HTR-8/SVneo (cell line): ENCODE measurements at places on chromosomes 2 and 18.

DNA sequence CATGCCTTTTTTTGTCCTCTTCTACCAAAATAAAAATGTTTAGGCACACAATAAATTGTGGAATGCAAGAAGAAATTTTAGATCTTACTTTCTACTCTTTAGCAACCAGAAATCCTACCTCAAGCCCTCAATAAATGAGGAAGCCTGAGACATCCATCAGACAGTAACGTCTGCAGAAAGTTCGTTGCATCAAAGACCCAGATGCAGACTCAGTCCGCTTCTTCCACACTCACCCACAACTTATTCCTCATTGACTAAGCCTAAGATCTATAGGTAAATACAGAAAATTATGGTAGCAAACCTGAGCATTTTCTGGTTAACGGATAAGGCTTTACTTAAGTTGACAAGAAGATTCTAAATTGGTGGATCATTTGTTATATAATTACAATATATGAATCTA lies 579.4 kb upstream of the ID2 start:
- DNase-seq = no peak

DNA sequence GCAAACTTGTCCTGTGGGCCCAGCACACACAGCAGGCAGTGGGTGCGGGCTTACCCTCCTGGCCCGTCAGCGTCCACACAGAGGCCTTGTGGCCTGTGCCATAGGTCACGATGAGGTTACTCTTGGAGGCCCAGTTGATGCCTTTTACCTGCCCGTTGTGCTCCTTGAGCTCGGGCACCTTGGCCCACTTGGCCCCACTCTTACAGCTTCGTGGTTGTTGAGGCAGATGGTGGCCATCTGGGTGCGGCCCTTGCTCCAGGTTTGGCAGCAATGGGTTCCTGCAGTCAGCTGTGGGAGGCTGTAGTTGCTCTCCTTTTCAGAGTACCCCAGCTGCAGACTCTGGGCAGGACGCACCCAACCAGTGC lies 45.5 kb upstream of the PTH2R start:
- DNase-seq = no peak

- DNase-seq = no peak
Observed at GRCh38 chr2:168971261-168971660, 59.9 kb downstream of the ABCB11 start.

DNA sequence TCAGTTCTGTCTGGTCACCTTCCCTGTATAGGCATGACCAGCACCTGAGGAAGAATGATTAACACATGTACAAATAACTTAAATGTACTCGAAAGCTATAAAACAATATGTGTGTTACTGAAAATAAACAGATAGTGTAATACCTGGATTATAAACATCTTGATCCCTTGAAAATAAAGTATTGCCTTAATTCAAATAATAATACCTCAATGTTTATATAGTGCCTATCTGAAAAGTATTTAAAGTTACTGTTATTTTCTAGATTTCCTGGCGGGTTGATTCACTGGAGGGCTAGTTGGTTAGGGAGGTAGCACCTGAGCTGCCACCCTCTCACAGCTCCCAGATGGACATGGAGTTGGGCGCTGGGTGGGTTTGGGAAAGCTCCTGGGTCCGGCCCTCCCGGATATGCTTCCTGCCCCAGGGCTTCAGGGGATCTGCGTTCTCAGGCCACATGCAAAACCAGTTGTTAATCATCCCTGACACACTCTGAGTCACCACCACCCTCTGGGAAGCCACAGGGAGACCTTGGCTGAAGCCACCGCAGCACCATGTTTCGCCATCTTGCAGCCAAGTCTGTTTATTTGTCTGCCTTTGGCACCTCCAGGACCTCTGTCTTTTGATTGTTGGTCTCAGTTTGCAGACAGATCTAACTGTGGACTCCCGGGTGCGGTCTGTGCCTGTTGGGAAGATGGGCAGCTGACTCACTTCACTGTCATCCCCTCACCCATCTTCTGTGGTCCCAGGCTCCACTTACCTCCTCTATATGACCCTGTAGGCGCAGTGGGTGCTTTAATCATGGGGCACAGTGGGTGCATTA lies 35.3 kb downstream of the RAB31 start:
- peak; percentile 86 for DNase-seq

DNA sequence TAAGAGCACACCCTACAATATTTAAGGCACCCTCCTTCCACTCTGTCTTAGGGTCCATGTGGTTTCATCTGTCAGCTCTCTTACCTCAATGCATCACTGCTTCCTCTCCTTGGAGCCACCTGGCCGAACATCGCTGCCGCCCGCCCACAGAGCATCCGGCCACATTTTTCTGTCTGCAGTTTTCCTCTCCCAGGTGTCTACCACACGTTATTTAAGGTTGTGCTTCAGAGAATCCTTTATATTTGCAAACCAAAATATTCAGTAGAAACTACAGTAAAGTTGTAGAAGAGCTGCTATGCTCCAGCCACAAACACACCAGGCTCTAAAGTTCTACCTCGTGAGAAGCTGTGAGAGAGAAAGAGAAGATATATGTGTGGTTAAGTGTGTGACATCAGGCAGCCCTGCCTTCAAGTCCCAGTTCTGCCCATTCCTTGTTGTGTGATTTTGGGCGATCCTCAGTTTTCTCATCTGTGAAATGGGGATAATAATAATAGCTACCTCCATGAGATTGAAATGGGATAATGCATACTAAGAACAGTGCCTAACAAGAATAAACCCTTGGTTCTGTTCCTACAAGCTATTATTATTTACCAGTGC lies 4.9 kb upstream of the STK17B start:
- DNase-seq = no peak

GRCh38 chr2:49248506-49248905 lies 94.2 kb upstream of the FSHR start:
- peak; percentile 21 for DNase-seq

DNA sequence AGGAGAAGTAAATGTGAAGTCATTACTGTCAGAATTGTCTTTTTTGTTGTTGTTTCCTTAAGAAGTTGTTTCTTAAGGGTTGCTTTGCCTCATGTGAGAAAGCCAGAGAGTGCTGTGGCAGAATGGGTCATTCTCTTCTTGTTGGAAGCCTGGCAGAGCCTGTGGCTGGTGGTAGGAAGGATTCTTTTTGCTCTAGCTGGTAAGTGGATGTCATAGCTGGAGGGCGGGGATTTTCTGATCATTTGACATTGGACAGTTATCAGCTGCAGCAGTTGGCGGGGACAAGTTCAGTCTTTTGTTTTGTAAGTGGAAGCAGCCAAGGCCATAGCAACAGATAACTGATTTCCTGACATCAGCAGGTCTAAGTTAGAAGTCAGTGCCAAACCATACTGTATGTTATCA lies 5.5 kb upstream of the RMDN2 start:
- no peak for DNase-seq

- DNase-seq = no peak
Observed at GRCh38 chr2:172849519-172850217, 114.0 kb downstream of the RAPGEF4 start.

GRCh38 chr2:218395456-218395825 lies 4.2 kb upstream of the CTDSP1 start:
- DNase-seq = no peak

DNA sequence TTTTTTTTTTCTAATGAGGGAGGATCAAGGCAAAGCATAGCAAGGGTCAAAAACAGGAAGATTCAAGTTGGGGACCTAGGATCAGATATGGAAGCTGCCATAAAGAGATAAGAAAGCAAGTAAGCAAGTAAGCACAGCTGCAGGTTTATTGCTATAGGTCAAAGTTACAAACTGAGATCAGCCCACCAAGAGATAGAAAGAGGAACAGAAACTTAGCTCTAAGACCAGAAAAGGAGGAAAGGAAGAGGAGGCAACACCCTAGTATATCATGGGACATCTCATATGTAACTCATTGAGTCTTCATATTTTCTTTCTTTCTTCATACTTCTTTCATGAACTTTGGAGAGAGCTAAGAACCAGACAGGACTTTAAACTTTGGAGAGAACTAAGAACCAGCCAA lies 295.9 kb upstream of the CRIM1 start:
- no peak for DNase-seq

- no peak for DNase-seq
Observed at GRCh38 chr2:204576362-204576979, 31.2 kb downstream of the PARD3B start.

- DNase-seq = no peak
Observed at GRCh38 chr18:23648940-23649607, 13.6 kb downstream of the ANKRD29 start.

- DNase-seq = no peak
Observed at GRCh38 chr2:170218456-170218855, 40.5 kb downstream of the MYO3B start.

- no peak for DNase-seq
Observed at GRCh38 chr2:119513832-119514231, 10.5 kb downstream of the SCTR start.

GRCh38 chr18:42527766-42528165 lies 572.7 kb downstream of the PIK3C3 start:
- no peak for DNase-seq

- no peak for DNase-seq
Observed at GRCh38 chr2:108813732-108814131, 27.2 kb downstream of the CCDC138 start.

DNA sequence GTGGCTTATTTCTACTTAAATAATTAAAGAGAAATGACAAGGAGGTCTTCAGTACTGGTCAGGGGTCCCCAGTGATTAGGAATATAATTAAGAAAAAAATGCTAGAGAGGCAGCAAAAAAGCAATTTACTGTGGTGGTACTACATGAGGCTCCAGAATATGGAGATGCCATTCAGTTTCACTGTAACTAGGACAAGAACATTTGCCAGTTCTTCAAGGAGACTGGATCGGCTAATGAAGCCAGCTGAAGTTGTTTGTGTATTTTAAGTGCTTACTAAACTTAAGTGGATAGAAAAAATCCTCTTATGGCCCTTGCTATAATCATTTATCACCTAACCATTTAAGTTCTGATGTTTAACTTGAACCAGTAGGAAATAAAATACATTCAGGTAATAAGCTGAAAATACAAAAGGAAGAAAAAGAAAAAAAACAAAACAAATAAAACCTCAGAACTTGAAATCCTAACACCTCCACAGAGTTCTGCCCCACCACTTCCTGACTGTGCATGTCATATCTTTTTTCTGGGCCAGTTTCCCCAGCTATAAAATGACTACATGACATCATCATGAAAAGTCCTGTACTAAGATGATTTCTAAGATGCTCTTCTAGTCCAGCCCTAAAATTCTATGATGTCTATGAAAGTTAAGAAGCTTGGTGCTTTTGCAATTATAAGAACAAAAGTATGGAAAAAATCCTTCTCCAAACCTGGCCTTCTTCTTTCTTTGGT lies 98.0 kb downstream of the TRABD2A start:
- no peak for DNase-seq

DNA sequence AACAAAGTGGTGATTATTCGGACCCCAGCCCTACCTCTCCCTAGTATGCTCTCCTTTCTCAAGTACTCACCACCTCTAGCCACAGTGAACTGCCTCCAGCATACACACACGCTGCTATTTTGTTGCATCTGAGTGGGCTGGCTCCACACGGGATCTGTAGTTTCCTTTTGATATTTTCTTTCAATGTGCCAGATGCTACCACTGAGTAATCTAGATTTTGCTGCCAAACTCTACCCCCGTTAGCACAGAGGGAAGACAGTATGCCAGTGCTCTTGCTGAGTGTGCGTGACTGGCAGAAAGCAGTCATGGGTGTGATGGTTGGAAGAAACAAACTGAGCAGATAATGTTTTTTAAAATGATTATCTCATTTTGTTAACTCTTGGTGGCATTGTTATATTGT lies 11.6 kb downstream of the CFLAR start:
- no peak for DNase-seq

- no peak for DNase-seq
Observed at GRCh38 chr2:8502316-8502715, 179.5 kb upstream of the ID2 start.

DNA sequence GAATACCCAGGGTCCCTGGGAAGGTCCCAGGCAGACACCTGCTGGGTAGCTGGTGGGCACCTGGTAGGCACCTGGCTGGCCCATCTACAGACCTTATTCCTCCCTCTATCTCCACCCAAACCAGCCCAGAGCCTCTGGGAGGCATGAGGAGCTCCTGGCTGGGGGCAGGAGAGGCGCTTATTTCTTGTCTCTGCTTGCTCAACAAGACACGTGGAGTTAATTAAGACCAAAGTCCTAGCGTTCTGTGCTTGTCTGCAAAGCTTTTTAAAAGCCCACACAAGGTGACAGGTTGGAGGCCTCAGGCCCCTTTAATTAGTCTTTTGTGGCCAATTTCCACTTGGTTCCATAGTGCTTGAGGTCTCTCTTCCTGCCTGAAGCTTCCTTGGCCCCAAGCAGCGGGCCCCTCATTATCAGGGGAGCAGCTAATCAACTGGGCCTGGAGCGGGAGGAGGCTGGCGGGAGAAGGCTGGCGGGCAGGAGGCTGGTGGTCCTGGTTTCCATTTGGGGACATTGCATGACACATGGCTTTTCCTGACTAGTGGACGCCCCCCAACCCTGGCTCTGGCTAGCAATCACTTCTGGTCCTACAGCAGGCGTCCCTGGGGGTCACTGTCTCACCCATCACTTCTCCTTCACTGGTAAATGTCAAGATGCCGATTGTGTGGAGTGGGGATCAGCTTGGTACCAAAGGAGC lies 65.4 kb upstream of the HDAC4 start:
- no peak for DNase-seq

- no peak for DNase-seq
Observed at GRCh38 chr2:98796775-98797544, 66.0 kb upstream of the MGAT4A start.

- no peak for DNase-seq
Observed at GRCh38 chr2:68809324-68810240, 61.6 kb downstream of the BMP10 start.

- DNase-seq = no peak
Observed at GRCh38 chr2:53509831-53510388, 257.7 kb upstream of the CHAC2 start.

DNA sequence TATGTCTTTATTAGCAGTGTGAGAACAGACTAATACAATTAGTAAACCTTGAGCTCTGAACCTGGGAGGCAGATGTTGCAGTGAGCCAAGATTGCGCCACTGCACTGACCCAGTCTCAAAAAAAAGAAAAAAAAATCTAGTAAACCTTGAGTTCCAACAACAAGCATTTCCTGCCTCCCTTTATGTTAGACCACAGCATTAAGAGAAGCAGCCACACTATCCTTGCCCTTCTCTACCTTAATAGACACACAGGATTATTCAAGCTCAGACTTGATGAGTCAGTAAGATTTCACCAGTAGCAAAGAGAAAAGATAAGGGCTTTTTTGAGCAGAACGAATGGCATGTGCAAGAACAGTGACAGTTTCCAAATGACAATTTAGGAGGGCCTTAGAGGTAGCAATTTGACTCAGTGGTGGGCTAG lies 18.0 kb upstream of the GLS start:
- no peak for DNase-seq

GRCh38 chr2:239263669-239264491 lies 136.9 kb downstream of the HDAC4 start:
- DNase-seq = no peak

GRCh38 chr2:215624423-215624829 lies 188.6 kb upstream of the FN1 start:
- no peak for DNase-seq
